ENCODE measurements at places on chromosomes 4 and X.

DNA sequence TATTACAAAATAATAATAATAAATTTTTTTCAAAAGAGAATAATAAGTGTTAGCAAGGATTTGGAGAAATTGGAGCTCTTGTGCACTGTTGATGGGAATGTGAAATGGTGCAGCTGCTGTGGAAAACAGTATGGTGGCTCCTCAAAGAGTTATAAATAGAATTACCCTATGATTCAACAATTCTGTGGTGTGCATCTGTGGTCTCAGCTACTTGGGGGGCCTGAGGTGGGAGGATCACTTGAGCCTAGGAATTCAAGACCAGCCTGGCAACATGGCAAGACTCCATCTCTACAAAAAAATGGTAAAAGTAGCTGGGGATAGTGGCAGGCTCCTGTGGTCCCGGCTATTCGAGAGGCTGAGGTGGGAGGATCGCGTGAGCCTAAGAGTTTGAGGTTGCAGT is 19.6 kb downstream of the MND1 start:
- DNase-seq, result no peak

DNA sequence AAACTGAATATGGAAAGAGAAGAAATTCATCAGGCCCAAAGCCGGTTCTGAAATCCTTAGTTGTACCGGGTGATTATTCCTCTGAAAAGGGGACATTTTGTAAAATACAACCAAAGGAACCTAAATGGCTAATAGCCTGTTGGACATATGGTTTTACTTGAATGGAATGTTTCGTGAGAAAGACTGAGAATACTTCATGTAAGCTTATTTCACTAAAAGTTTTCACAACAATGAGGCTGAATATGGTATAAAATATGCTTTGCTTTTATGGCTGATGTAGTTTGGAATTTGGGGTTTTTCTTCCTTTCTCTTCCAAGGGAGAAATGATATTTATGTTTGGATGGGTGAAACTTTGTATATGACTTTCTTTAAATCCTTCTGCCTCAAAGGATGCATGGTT is 2.7 kb downstream of the GRIA3 start:
- DNase-seq, result no peak

- no peak for DNase-seq
These were observed 28.5 kb upstream of the SEPTIN6 start for GRCh38 chrX:119721487-119721886.

GRCh38 chr4:184514121-184514988 is 40.0 kb upstream of the IRF2 start:
- peak; percentile 22 for DNase-seq

- DNase-seq, result no peak
These were observed 86.5 kb upstream of the EGFL6 start for GRCh38 chrX:13482746-13483541.

DNA sequence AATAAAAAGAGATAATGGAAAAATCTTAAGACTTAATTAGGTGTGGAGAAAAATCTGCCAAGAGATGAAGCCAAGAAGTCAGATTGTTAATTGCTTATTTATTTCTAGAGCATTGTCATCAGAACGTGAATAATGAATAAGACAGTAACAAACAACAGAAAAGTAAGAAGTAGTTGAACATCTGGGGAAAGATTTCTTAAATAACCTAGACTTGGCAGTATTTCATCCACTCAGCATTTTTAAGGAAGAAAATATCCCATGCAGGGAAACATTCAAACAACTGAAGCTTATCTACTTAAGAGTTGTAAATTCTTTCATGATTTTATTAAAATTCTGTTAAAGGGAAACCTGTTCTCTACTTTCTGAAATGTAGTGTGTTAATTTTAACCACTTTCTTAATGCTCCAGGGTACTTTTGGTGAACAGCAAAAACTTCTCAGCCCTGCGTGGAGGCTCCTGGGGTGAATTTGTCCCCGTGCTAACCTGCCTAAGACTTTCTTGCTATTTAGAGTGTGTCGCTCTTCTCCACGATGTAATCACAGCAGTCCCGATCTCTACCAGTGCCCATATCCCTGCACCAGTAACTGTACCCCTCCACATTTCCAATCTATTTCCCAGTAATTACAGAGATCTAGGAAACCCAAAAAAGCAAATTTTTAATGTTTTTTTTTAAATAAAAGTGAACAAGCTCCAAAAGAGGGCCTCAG is 124.6 kb downstream of the CORIN start:
- no peak for DNase-seq

DNA sequence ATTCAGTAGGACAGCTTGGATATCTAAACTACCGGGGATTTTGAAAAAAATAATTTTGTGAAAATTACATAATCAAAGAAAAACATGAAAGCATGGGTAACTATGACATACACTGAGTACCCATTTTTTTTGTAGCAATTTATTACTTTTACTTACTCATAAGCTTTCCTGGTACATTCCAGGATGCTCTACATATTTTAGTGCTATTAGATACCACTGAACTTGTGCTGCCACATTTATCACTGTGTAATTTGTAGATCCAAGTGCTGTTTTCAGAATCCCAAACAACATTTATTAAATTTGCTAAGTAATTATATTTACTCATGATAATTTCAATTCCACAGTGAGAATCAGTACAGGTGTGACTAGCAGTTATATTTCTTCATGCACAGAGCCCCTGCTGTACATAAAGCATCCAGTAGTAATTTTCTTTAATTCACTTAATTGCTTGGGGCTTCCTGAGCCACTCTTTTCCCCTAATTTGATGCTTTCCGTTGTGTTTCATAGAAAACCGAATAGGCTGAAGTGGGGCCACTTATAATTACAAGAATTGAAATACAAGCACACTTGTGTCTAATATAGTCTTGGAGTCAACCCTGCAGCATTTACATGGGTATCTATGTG is 2254.4 kb downstream of the ARAP2 start:
- no peak for DNase-seq

GRCh38 chr4:153497091-153497531 is 31.0 kb downstream of the TMEM131L start:
- DNase-seq, result peak; percentile 33

- DNase-seq, result no peak
These were observed 273.5 kb downstream of the DACH2 start for GRCh38 chrX:86421771-86422170.

DNA sequence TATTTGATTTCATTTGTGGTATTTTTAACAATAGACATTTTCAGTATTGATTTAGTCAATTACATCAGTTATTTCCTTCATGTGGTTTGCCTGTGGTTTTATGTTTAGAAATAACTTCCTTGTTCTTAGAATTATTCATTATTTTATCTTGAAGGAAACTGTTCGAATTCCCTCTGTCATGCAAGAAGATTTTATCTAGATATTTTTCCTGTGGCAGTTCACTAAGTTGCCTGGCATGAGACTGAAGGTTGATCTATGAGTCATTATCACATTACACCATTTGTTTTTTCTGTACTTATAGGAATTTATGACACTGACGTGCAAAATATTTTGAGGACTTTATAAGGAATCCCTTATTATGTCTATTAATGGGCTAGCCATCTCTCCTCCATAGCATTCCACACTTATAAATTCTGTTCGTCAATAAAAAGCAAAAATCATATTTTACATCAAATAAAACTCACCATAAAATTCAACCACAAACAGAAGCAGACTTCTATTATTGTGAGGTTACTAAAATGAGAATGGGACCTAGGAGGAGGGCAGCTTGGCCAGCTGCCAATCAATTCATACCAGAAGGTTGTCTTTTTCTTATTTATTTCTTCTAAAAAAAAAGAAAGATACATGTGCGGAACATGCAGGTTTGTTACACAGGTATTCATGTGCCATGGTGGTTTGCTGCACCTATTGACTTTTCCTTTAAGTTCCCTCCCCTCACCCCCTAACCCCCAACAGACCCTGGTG is 179.0 kb downstream of the KCNIP4 start:
- DNase-seq, result no peak

- DNase-seq, result no peak
These were observed 58.6 kb downstream of the TAB3 start for GRCh38 chrX:30830326-30830943.

- DNase-seq, result no peak
These were observed 24.0 kb downstream of the DOCK11 start for GRCh38 chrX:118519411-118520215.

DNA sequence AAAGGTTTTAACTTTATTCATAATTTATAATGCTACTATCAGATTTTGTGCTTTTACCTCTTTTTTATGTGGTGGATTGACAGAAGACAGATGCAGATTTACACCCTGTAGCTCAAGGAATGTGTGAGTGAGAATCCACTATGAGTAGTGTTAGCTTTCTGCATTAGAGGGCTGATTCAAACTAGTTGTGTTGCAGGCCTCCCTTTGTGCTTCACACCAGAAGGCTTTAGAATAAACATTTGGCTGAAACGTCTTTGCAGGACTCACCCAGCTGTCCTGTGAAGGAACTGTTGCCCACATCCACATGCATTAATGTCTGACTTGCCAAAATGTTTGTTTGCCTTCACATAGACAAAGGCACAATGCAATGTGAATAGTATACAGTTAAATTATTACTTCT is 127.0 kb downstream of the PCDH7 start:
- DNase-seq, result no peak

DNA sequence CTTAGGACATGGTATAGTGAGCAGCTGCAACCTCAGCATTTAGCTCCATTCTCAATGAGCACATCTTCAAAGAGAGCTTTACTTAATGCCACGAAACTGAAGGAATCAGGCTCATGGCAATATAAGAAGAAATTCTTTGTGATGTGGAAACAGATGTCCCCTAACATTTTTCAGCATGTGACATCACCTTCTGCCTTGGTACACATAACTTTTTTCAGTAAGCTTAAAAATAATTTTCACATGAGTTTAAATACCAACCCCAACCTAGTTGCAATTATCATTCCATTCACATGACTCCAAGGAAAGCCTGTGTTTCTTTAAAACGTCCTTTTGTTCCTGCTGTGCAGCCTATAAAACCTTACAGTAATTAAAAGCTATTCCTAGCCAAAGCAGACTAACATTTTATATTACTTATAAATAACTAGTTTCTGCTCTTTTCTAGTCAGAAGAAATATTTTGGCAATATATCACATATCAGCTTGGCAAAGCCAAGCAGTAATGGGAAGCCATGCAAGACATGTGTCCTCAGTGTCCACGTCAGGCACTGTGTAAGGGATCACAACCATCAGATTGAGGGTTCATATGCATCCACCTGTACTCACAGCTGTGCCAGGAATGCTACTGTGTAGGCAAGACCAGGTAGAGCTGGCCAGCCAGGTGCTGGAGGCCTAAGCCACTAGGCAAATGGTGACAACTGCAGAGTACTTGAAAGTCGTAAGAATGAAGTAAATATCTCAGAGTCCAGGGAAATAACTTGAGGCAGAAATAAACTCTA is 466.6 kb downstream of the INPP4B start:
- DNase-seq, result peak; percentile 64

DNA sequence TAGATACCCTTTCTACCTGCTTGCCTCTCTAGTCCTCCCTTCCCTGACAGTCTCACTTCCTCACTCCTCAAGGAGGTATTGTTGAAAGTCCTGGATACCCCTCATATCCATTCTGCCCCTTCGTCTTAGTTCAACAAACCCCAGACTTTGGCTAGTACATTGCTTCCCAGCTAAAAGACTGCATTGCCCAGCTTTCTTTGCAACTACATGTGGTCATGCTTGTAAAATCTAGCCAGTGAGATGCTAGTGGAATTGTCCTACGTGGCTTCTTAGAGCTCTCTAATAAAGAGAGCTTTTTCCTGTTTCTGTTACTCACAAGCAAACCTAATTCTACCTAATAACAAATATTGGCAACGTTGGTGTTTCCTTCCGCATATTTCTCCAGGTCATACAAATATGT is 237.9 kb upstream of the PSAPL1 start:
- DNase-seq, result no peak

DNA sequence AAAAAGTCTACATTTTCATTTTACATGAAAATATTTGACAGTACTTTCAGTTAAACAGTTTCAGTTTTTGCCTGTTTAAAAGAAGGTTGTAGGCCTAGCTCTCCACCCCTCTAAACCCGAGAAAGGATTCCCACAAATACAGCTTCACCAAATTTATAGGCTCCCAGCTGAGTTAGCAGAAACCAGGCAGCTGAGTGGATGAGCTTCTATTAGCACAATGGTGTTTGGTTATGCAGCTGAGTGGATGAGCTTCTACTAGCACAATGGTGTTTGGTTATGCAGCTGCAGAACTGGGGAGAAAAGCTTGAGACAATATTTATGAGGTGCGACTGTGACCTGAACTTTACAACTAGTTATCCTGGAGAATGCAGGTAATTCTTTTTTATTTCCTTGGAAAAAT is 36.6 kb upstream of the PAQR3 start:
- no peak for DNase-seq

GRCh38 chr4:23361453-23361852 is 528.4 kb downstream of the PPARGC1A start:
- DNase-seq, result no peak

DNA sequence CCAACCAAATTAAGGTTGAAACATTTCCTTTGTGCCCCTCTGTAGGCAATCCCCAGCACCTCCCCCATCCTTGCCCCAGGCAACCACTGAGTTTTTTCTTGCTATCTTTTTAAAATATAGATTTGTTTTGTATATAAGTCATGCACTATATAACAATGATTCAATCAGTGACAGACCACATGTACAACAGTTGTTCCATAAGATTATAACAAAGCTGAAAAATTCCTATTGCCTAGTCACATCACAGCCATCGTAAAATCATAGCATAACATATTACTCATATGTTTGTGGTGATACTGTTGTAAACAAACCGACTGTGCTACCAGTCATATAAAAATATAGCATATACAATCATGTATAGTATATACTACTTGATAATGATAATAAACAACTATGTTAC is 211.9 kb upstream of the NRK start:
- DNase-seq, result no peak

DNA sequence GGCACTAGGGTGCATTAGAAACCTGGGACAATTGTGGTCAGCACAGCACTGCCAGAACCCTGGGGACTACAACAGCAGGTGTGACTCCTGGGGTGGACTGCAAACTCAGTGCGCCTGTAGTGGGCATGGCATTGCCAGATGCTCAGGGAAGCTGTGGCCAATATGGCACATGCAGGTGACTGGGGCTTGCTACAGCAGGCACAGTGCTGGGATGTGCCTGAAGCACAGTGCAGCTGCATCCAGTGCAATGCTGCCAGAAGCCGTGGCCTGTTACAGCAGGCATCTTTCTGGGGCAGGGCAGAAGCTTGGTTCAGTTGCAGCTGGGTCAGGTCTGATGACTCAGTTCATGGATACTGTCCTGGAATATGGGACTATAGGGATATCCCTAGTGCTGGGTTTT is 445.8 kb downstream of the CCSER1 start:
- DNase-seq, result no peak
